ENCODE measurements at places on chromosomes 5 and 9.
A peak's percentile ranks its signal among the peaks of the same experiment; 100 is the strongest.

DNA sequence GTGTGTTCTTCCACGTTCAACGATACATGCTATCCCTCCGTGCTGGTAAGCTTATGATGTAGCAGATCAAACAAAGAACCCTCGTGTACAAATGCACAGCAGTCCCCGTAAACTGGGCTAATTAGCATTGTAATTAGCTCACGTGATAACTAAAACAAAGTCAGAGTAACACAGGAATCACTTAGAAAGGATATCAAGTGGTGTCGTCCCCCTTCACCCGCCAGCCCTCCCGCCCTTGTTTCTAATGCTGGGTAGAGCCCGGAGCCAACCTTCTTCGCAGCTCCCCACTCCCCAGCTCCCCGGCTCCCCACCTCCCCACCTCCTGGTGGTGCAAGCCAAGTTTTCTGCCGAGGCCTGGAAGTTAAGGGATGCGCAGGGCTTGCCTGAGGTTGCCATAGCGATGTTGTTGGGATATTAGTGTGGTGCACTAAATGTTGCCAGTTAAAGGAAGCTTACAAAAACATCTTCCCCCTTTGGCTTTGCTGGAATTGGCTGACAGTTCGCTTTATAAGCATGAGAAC, 357.9 kb upstream of the CCNH start:
- no peak overlapping the region for H3K27ac ChIP-seq
- H3K4me3 ChIP-seq = no peak overlapping the region
- H3K4me1 ChIP-seq = no peaks in the 10 kb centered on the region
- DNase-seq = no peak
- peaks cover 16% of the 10 kb centered on the region for H3K27me3 ChIP-seq
- H3K36me3 ChIP-seq = no peaks in the 10 kb centered on the region

GRCh38 chr5:59598547-59598874, 295.0 kb downstream of the PDE4D start:
- H3K36me3 ChIP-seq = no peaks in the 10 kb centered on the region
- H3K27ac ChIP-seq = no peak overlapping the region
- no peak for DNase-seq

GRCh38 chr9:135507104-135508035, 6.9 kb downstream of the MRPS2 start:
- DNase-seq = no peak
- H3K27me3 ChIP-seq = no peaks in the 10 kb centered on the region
- peaks cover 27% of the 10 kb centered on the region for H3K36me3 ChIP-seq
- no peak overlapping the region for H3K4me3 ChIP-seq
- no peak overlapping the region for H3K27ac ChIP-seq
- H3K4me1 ChIP-seq = peaks cover 9% of the 10 kb centered on the region

DNA sequence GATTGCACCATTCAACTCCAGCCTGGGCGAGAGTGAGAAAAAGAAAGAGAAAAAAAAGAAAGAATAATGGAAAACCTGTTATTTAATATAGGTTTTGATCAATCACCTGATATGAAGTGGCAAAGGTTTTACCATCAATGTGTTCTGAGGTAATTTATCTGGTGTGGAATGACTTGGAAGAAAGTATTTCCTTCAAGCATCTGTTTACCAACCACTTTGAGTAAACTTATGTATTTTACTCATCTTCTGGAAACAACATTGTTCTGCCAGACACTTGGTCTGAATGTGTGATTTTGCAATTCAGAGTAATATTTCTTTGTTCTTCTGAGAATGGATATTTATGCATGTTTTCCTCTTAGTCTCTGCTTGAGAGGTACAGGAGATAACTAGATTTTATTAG, 24.3 kb downstream of the KIF2A start:
- no peaks in the 10 kb centered on the region for H3K27me3 ChIP-seq
- no peak overlapping the region for H3K27ac ChIP-seq
- no peak overlapping the region for H3K4me3 ChIP-seq
- H3K36me3 ChIP-seq = peaks cover 35% of the 10 kb centered on the region
- DNase-seq = no peak
- H3K4me1 ChIP-seq = peaks cover 76% of the 10 kb centered on the region

- peaks cover 8% of the 10 kb centered on the region for H3K4me1 ChIP-seq
- H3K27me3 ChIP-seq = no peaks in the 10 kb centered on the region
- H3K4me3 ChIP-seq = no peak overlapping the region
- DNase-seq = no peak
- H3K27ac ChIP-seq = no peak overlapping the region
These were observed 372.7 kb upstream of the PTGER4 start for GRCh38 chr5:40306869-40307487.

DNA sequence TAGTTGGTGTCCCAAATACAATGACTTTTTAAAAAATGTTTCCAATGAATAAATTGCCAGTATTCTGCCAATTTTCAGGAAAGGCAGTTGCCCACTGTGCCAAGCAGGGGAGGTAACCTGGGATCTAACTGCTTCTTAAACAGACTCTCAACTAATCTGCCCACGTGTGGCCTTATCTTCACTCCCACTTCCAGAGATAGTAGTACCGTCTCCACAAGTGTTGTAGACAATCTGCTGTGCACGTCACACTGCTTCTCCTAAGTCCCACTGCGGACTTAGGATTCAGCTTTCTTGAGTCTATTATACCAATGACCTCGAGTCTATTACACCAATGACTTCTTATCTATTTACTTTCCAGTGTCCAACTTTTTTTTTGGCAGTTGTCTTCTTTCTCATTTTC, 21.2 kb downstream of the POU4F3 start:
- no peak for DNase-seq
- no peaks in the 10 kb centered on the region for H3K4me1 ChIP-seq
- H3K27me3 ChIP-seq = peaks cover 13% of the 10 kb centered on the region
- H3K27ac ChIP-seq = no peak overlapping the region
- H3K36me3 ChIP-seq = no peaks in the 10 kb centered on the region

DNA sequence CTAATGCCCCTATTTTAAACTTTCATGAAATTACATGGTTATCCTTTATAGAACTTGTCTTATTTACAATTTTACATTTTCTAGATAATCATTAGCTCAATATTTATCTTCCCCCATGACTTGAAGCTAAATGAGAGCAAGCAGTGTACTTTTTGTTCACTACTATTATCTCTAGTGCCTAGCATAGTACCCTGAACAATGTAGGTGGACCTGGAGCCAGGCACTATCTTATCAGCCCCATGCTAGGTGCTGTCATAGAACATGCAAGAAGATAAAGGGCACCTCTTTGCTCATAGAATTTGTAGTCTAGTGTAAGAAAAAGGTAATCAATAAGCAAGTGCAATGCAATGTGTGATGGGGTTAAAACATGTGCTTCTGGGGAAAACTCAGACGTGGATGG, 399.9 kb downstream of the ELAVL2 start:
- H3K36me3 ChIP-seq = no peaks in the 10 kb centered on the region
- no peaks in the 10 kb centered on the region for H3K27me3 ChIP-seq
- H3K4me3 ChIP-seq = no peak overlapping the region
- H3K27ac ChIP-seq = no peak overlapping the region
- no peak for DNase-seq

GRCh38 chr5:135491552-135492318, 39.6 kb upstream of the TIFAB start:
- no peak overlapping the region for H3K4me3 ChIP-seq
- H3K27me3 ChIP-seq = peaks cover 69% of the 10 kb centered on the region
- H3K4me1 ChIP-seq = peaks cover 8% of the 10 kb centered on the region
- DNase-seq = no peak

- no peak overlapping the region for H3K4me3 ChIP-seq
- DNase-seq = no peak
- no peaks in the 10 kb centered on the region for H3K36me3 ChIP-seq
- H3K27ac ChIP-seq = no peak overlapping the region
- peaks cover 25% of the 10 kb centered on the region for H3K27me3 ChIP-seq
These were observed 58.4 kb upstream of the RAPGEF1 start for GRCh38 chr9:131798246-131798645.

DNA sequence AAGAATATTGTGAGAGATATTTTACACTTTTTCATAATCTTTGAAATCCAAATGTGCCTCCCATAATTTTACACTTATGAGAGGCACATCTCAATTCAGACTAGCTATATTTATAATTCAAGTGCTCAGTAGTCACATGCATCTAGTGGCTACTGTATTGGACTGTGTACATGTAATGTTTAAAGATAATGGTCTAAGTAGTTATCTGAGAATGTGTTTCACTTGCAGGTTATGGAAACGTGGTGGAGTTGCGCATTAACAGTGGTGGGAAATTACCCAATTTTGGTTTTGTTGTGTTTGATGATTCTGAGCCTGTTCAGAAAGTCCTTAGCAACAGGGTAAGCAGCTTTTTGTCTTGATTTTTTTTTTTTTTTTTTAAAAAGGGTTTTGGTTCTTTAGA, 28.8 kb downstream of the G3BP1 start:
- H3K36me3 ChIP-seq = peaks cover 65% of the 10 kb centered on the region
- H3K4me1 ChIP-seq = peaks cover 38% of the 10 kb centered on the region
- no peaks in the 10 kb centered on the region for H3K27me3 ChIP-seq

GRCh38 chr5:130715541-130715940, 449.5 kb downstream of the HINT1 start:
- no peaks in the 10 kb centered on the region for H3K4me1 ChIP-seq
- H3K27ac ChIP-seq = no peak overlapping the region
- no peaks in the 10 kb centered on the region for H3K36me3 ChIP-seq
- DNase-seq = no peak

- no peaks in the 10 kb centered on the region for H3K27me3 ChIP-seq
- H3K4me1 ChIP-seq = peaks cover 1% of the 10 kb centered on the region
- no peak overlapping the region for H3K27ac ChIP-seq
- no peak overlapping the region for H3K4me3 ChIP-seq
- DNase-seq = no peak
- peaks cover 47% of the 10 kb centered on the region for H3K36me3 ChIP-seq
These were observed 70.9 kb downstream of the TEX10 start for GRCh38 chr9:100281676-100282387.

DNA sequence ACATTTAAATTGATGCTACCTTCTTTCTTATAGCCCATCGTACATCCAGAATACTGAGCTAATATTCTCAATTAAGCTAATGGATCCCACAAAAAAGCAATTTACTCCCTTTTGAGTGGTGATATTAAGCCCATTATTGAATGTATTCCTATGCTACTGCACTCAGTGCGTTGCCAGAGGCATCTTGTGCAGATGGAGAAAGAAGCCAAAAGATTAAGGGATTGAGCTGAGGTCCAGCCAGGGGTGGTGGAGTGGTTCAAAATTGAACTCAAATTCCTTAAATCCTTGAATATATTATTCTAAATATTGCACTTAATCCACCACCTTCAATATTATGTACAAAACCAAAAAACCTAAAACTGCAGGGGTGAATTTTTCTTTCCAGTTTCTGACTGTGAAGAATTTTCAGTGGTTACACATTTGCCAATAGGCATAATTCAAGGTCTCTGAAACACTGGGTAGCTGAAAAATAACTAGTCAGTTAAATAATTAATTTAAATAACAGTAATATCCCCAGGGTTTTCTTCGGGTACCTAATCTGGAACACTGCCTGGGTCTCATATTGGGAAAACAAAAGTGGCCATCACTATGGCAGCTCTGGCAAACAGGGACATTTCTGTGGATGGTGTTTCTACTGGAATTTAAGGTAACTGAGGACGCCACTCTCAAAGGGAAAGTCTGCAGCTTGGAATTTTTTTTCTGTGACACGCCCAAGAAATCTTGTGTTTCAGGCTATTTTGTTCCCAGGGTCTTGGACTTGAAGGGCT, 6.2 kb upstream of the LIFR start:
- peaks cover 1% of the 10 kb centered on the region for H3K4me1 ChIP-seq
- H3K36me3 ChIP-seq = no peaks in the 10 kb centered on the region
- no peak for DNase-seq
- H3K27ac ChIP-seq = no peak overlapping the region
- peaks cover 26% of the 10 kb centered on the region for H3K27me3 ChIP-seq
- H3K4me3 ChIP-seq = no peak overlapping the region

DNA sequence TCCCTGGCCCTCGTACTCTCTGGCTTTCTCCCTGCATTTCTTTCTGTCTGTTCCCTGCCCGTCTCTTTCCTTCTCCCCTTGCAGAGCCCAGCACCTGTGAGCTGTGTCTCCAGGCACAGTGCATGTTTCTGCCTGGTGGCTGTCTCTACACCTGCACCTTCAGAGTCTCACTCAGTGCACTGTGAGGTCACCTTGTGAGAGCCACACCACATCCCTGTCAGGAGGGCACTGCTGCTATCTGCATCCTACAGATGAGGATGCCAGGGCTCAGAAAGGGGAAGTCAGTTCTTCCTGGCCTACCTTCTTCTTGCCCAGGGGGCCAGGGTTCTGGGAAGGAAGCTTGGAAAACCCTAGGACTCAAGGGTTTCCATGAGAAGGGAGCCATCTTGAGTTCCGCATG, 69.7 kb upstream of the NEURL1B start:
- no peak overlapping the region for H3K27ac ChIP-seq
- no peaks in the 10 kb centered on the region for H3K36me3 ChIP-seq
- H3K4me1 ChIP-seq = no peaks in the 10 kb centered on the region
- no peaks in the 10 kb centered on the region for H3K27me3 ChIP-seq
- H3K4me3 ChIP-seq = no peak overlapping the region

- H3K36me3 ChIP-seq = peaks cover 46% of the 10 kb centered on the region
- H3K4me1 ChIP-seq = peaks cover 8% of the 10 kb centered on the region
- no peaks in the 10 kb centered on the region for H3K27me3 ChIP-seq
- DNase-seq = no peak
These were observed 79.5 kb downstream of the RIC1 start for GRCh38 chr9:5708414-5708813.

DNA sequence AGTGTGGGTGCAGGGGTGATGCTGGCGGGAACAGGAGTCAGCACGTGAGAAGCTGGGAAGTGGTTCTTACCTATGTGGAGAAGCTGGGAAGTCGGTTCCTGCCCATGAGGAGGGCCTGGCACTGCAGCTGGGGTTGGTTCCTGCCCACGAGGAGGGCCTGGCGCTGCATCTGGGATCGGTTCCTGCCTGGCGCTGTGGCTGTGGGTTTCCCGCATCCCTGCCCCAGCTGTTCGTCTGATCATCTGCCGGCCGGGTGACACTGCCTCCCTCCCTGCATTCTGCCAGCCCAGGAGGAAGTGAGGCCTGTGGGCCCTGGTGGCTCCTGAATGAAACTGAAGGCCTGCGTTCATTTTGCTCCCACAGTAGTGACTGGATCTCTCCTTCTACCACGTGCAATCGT, 5.1 kb downstream of the OBP2A start:
- no peak overlapping the region for H3K27ac ChIP-seq
- no peak overlapping the region for H3K4me3 ChIP-seq
- no peak for DNase-seq
- H3K36me3 ChIP-seq = no peaks in the 10 kb centered on the region
- H3K4me1 ChIP-seq = no peaks in the 10 kb centered on the region

- peaks cover 5% of the 10 kb centered on the region for H3K27me3 ChIP-seq
- no peak for DNase-seq
- H3K4me3 ChIP-seq = no peak overlapping the region
- H3K36me3 ChIP-seq = no peaks in the 10 kb centered on the region
- H3K27ac ChIP-seq = no peak overlapping the region
- H3K4me1 ChIP-seq = no peaks in the 10 kb centered on the region
These were observed 158.8 kb downstream of the GAS1 start for GRCh38 chr9:86788456-86788855.

GRCh38 chr5:155481182-155481581, 467.6 kb downstream of the KIF4B start:
- no peak overlapping the region for H3K4me3 ChIP-seq
- H3K27me3 ChIP-seq = peaks cover 6% of the 10 kb centered on the region
- H3K4me1 ChIP-seq = no peaks in the 10 kb centered on the region
- H3K36me3 ChIP-seq = no peaks in the 10 kb centered on the region

GRCh38 chr9:105053209-105053652, 125.3 kb upstream of the ABCA1 start:
- peaks cover 43% of the 10 kb centered on the region for H3K4me1 ChIP-seq
- peak overlapping the region; percentile 27 for H3K4me3 ChIP-seq
- peak overlapping the region; percentile 88 for H3K27ac ChIP-seq
- DNase-seq = peak; percentile 85

All from activated CD4-positive, alpha-beta T cell treated with anti-CD3 and anti-CD28 coated beads for 36 hours (primary cell).